NCI-H2029 treated with DMSO at 0.1 percent for 48 hours (cell line): ENCODE measurements at places on chromosomes 1 and 21.

- DNase-seq = no peak
Measured at GRCh38 chr1:149937759-149938158, 1.1 kb upstream of the MTMR11 start.

DNA sequence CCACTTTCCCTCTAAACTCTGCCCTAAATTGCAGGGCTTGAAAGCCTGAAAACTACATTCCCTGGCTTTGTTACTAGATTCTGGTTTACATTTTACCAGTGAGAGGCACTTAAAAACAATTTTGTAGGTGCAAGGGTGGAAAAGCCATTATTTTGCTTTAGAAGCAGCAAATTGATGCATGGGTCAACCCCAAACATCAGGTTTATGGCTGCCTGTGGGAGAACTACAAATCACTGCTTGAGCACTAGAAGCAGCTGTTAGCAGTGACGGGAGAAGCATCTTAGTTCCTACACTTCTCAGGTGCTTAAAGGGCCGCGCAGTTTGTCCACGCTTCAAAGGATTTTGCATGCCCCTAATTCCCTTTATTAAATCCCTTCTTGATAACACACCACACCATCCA lies 417.2 kb downstream of the PCP4 start:
- no peak for DNase-seq

DNA sequence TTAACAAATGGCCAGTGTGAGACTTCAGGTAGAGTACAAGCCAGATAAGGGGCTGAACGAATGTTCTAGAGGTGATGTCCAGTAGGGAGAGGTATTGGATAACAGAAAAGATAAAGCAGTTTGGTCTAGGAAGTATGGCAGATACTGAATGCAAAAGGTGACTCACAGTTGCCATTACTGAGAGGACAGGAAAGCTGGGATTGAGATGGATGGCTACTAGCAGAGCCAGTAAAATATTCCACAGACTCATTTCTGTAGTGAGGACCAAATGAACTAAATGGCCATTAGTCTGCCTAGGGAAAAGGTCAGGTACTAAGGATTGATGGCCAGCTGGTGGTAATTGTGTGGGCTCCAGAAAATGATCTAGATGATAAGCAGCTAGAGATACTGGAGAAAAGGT lies 11.5 kb downstream of the MACO1 start:
- no peak for DNase-seq

- DNase-seq = no peak
Measured at GRCh38 chr1:23403038-23403336, 21.6 kb downstream of the TCEA3 start.

GRCh38 chr1:100322436-100323211 lies 29.7 kb upstream of the CDC14A start:
- no peak for DNase-seq

GRCh38 chr1:168598892-168599291 lies 22.5 kb downstream of the XCL1 start:
- DNase-seq = no peak

- no peak for DNase-seq
Measured at GRCh38 chr1:238552271-238552670, 661.5 kb upstream of the ZP4 start.

- DNase-seq = no peak
Measured at GRCh38 chr1:207145401-207146058, 41.5 kb downstream of the C4BPA start.

- DNase-seq = no peak
Measured at GRCh38 chr1:200731654-200732332, 6.9 kb upstream of the CAMSAP2 start.

DNA sequence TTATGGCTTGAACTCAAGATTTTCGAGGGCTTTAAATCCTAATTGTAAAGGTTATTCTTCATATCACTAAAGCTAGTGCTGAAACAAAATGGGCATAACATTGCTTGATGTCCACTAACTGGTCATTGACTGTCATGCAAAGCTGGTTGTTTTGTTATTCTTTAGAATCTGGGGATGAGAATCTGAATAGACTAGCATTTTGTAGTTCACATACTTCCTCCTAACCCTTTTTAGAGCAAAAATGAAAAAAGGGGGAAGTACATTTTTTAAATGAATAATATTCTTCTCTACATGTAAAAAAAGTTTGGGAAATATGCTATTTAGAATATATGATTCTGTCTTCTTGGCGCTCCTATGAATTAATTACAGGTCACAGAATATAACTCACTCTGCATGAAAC lies 72.2 kb upstream of the HMCN1 start:
- no peak for DNase-seq

GRCh38 chr1:228477263-228477662 lies 9.9 kb upstream of the RNF187 start:
- no peak for DNase-seq

DNA sequence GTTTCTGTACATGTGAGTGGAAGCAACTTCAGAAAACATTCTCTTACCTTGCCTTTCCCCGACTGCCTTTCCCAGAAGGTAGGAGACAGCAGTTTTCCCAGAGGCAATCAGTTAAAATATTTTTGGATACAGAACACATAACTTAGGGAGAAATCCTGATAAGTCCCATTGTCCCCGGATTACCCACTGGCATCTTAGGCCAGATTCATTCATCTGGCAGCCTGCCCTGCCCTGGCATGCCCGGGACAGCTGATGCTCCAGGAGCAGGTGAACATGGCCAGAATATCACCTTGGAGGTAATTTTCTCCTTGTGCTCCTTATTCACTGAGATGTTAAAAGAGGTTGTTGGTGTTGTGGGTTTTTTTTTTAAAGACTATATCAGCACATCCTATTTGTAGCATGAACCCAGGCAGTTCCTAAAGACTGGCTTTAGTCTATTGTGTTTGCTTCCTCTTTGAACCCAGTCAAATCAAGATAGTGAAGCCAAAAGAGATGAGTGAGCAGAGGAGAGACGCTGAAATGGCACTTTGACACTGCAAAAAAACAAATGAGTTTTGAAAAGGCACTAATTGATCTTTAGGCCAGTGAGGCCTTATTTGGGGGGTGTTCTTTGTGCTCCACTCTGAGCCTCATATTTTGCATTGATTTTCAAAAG lies 139.6 kb downstream of the PLPP3 start:
- DNase-seq = no peak

- no peak for DNase-seq
Measured at GRCh38 chr1:115677565-115677964, 35.8 kb downstream of the VANGL1 start.

- no peak for DNase-seq
Measured at GRCh38 chr1:30762152-30762929, 4.8 kb upstream of the LAPTM5 start.

DNA sequence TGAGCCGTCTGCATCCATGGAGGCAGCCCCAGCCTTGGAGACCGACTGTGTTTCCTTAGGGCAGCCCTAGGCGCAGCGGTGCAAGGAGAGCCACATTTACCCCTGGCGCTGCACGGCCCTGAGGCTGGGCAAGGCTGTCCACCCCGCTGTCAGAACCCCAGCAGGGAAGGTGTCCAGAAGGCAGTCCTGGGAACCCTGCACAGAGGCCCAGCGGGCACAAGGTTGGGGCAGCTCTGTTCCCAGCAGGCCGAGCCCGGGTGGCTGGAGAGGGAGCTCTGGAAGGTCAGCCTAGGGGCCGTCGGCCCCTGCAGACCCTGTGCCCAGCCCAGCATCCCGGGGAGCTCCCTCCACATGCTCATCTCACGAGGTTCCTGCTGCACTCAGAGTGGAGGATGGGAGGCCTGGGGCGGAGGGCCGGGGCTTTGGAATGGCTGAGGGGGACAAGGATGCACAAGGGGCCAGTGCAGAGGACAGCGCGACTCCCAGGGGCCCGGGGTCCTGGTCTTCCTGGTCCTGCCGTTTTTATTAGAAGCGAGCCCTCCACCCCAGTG lies 19.9 kb upstream of the SAMD11 start:
- DNase-seq = no peak

DNA sequence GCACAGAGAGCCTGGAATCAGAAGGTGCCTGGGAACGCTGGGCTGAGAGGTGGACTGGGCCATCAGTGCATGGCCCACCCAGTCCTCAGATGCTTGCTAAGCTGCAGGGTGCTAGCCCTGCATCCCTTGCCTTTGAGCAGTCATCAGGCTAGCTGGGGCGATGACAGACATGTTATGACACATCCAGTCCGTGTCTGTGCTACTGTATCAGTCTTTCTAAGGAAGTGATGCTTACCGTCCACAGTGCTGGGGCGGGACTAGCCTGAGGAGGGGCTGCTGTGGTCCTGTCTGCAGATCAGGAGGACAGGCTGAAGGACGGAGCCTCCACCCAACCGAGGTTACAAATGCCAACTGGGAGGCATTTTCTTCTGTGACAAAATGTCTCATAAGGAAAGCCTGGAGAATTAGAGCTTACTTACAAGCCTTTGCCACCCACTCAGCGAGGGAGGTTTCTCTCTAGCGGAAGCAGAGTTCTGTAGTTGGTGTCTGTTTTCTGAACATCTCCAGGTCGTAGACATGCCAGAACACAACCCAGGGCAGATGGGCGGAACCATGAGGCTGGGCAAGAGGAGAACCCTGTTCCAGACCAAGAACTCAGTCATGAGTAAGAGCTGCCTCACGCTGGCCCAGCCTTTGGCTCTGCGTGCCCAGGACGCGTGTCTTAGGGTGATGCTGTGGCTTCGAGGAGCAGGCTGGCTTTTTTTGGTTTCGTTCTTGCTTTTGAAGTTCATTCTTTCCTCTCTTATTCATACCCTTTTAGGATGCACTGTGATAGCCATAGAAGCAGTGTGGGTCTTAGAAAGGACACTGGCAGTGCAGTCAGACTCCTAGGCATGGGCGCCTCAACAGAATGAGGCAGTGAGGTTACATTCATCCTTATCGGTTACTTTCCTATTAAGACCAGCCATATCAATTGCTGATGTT lies 14.3 kb downstream of the SLFNL1 start:
- DNase-seq = no peak

GRCh38 chr1:107829036-107829770 lies 135.8 kb downstream of the VAV3 start:
- DNase-seq = no peak

GRCh38 chr1:1073743-1074587 lies at the start of gene RNF223:
RNF223 (minus strand) TSS chr1:1074306; CDS start chr1:1072566, 1,740 bp downstream.
- DNase-seq = no peak

GRCh38 chr1:148160343-148161052 lies 8.4 kb upstream of the NBPF11 start:
- no peak for DNase-seq

- no peak for DNase-seq
Measured at GRCh38 chr1:186636786-186637185, 43.4 kb downstream of the PTGS2 start.

DNA sequence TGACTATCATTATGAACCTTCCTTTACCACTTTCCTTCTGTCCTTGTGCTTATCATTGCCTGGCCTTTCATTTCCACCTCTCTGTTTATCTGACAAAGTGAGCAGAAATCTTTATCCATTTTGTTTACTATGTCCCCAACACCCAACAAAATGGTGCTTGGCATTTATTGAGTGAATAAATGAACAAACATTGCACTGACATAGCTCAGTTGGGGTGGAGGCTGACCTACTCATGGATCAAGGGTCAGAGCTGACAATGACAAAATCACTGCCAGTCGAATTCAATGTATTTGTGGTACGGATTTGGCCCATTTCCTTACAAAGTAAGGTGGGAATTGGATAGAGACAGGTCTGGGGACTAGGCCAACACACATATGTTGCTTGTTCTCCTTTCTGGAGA lies 257.4 kb upstream of the PLXNA2 start:
- no peak for DNase-seq

GRCh38 chr21:37159053-37159776 lies 86.2 kb downstream of the TTC3 start:
- no peak for DNase-seq

DNA sequence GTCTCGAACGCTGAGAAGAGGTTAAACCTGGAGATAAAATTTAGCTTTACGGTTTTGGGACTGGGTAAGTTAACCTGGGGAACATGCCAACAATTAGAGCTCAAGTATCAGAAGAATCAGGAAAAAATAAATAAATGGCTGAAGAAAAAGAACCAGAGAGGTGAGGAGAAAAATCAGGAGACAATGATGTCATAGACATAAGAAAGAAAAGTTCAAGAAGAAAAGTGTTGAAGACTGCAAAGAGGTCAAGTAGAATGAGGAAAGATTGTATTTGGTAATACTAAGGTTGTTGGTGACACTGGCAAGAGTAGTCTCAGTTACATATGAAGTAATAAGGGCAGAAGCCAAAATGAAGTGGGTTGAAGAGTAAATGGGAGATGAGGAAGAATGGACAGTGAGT lies 26.0 kb downstream of the CDKN2C start:
- DNase-seq = no peak

GRCh38 chr1:229295745-229296144 lies 24.8 kb downstream of the RAB4A start:
- DNase-seq = no peak

- no peak for DNase-seq
Measured at GRCh38 chr1:51342591-51343206, 12.3 kb upstream of the TTC39A start.

DNA sequence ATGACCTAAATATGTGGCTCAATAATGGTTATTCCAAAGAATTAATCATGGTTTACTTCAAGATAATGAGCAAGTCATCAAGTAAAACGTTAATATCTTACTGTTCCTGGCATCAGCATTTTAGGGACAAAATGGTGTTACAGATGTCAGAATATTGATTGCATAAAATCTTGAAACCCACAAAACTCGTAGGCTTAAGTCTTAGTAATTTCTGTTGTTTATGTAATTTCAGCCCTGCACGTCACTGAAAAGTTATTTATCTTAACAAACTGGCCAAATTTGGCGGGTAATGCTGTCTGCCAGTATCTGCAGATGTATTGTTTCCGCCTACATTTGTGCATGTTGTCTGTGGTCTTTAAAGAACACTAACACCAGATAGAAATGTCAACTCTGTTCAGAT lies 25.8 kb downstream of the CDC7 start:
- DNase-seq = no peak

GRCh38 chr21:38561613-38562581 lies 63.6 kb upstream of the ERG start:
- no peak for DNase-seq

- DNase-seq = no peak
Measured at GRCh38 chr1:62288662-62289061, 30.6 kb downstream of the KANK4 start.

DNA sequence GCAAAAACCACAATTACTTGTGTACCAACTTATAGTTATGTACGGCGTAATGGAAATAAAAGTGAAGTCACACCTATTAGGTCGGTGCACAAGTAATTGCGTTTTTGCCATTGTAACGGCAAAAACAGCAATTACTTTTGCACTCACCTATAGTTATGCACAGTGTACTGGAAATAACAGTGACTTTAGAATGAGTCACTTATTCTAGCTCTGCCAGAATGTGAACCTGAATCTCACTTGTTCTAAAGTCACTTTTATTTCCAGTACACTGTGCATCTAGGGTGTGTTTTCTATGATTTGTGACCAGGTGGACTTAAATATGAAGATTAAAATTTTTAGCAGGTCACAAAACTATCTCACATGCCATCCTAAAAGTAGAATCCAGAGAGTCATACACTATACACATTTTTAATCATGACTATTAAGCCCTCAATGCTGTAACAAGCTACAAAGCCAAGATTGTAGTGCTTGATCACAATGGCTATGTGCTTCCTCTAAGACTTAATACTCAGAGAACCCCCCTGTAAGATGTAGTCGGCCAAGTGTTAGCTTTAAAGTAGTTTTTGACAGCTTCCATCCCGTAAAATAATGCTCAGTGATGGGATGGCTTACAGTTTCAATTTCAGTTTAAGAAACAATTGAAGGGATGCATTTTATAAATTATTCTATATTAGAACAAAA lies 218.8 kb downstream of the NEGR1 start:
- DNase-seq = no peak

GRCh38 chr21:20997636-20998455 lies at the start of gene NCAM2:
NCAM2 (plus strand) TSS chr21:20998409.
- DNase-seq = peak; percentile 53

GRCh38 chr1:97767381-97767780 lies 153.5 kb downstream of the DPYD start:
- DNase-seq = no peak

- no peak for DNase-seq
Measured at GRCh38 chr21:38984568-38984967, 178.8 kb downstream of the ETS2 start.
